Naive thymus-derived CD8-positive, alpha-beta T cell (primary cell): ENCODE measurements at places on chromosomes 2 and 18. TPM values are rescaled to one million over a fixed set of nuclear protein-coding genes. Genes with fewer than 3 reads are reported as not detected.

DNA sequence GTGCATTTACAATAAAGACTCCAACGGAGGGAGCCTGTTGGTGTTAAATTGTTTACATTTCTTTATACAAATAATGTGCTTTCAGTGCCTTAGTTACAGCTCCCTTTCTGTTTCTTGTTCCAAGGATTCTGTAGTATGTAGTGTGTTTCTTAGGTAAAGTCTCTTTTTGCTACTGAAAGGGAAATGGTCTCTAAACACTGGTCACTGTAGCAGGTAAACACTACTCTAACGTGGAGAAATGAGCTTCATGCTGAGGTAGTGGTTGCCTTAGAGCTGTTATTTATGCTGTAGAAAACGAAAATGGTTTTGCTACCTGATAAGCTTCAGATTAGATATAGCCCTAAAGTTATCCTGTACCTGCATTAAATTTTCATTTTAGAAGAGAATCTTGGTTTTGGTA lies 163.6 kb downstream of the CAPN13 start:
- no peak for DNase-seq

GRCh38 chr2:221211653-221212052 lies 360.5 kb downstream of the EPHA4 start:
- DNase-seq = no peak

- DNase-seq = no peak
These were observed 13.8 kb upstream of the SERTAD2 start for GRCh38 chr2:64667535-64667934.

CPSF3 gene
- total RNA-seq = 28.7 TPM

GRCh38 chr2:239359196-239359912 lies 41.5 kb downstream of the HDAC4 start:
- no peak for DNase-seq

DNA sequence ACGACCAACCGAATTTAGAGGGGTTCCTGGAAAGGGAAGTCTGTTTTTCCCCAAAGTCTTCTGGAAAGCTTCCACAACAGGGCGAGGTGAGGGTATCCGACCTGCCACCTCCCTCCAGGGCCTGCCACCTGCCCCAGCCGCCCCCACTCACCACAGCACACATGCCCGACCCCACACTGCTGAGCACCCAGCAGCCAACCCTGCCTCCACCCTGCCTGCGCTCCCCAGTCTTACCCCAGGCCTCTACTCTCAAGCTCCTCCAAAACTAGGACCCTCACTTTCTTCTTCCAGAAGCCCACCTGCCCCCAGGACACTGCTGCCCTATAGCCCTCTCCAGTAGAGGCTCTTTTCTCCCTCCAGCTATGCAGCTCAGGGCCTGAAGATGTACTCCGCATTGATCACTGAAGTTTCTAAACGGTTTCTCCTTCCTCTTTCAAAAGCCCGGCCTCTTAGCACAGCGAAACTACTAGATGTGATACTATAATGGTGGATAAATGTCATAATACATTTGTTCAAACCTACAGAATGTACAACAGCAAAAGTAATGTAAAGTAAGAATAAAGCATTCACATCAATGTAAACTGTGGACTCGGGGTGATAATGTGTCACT lies 128.8 kb upstream of the SLC1A4 start:
- no peak for DNase-seq

DNA sequence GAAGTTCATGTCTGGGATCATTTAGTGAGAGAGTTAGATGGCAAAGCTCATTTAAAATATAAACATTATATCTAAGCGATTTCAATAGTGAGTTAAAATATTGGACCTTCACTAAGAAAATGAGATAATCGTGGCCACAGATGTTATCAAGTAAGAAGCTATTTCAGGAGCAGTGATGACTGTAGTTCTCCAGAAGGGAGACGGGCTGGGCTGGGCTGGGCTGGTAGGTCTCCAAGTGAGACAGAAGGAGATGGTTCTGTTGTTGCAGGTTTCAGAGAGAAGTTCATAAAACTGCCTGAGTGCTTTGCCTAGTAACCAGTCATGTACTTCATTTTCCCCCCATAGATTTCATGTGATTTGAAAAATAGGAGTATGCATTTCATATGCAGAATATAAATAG lies 130.1 kb upstream of the DAPL1 start:
- DNase-seq = no peak

- no peak for DNase-seq
These were observed 78.1 kb downstream of the ZDBF2 start for GRCh38 chr2:206352571-206352970.

DNA sequence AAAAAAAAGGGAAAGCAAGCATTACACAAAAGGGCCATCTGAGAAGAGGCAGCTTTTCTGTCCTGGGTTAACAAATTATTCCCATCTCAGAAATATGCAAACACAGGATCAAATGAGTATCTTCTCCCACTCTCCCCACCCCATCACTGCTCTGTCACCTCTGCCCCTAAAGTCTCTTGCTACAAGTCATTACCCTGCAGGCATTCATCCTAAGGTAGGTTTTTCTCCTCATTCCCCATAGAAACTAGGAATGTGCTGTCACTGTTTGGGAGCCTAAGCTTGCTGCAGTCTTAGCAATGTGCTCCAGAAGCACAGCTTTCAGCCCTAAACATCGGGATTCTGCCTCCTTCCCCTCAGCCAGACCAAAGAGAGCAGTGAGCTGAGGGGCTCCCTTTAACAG lies 3.6 kb downstream of the LRRTM1 start:
- DNase-seq = no peak

DNA sequence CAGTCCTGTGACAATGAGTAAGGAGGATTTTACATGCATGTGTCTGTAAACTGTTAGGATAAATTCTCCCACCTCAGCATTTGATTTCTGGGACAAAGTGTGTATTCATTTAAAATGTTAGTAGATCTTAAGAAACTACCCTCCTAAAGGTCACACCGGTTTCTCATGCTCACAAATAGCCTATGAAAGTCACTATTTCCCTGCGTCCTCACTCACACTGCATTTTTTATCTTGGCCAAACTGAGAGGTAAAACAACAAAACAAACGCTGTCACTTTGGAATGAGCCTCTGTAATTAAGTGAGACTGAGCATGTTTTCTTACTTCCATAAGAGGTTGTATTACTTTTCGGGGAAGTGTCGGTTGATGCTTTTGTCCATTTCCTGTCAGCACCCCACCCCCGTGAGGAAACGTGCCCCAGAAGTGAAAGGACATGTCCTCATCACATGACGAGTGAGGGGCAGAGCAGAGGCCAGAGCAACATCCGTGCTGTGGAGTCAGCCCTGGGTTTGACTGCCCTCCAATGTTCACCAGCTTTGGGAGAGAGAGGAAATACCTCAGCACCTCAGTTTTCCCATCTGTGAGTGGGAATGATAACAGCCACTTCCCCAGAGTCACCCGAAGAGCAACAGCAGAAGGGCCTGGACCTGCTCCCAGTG lies 3.1 kb downstream of the GYPC start:
- peak; percentile 48 for DNase-seq

- DNase-seq = no peak
These were observed 33.1 kb downstream of the SS18 start for GRCh38 chr18:26057344-26057773.

SKA1 gene
- total RNA-seq = 0.31 TPM

SERPINB13 gene
- not detected for total RNA-seq

DNA sequence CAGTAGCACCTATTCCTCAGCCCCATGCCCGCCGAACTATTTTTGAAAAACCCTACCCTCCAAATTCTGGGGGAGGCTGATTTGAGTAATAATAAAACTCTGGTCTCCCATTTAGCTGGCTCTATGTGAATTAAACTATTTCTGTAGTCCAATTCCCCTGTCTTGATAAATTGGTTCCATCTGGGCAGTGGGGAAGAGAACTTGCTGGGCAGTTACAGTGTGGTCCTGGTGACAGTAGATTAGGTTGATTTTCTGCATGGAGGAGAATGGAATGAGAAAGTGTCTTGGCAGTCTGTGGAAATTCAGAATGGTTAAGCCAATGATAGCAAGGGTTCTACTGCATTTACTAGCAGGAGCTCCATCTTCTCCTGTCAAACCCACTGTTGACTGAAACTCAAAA lies 95.0 kb downstream of the SPP2 start:
- no peak for DNase-seq

DNA sequence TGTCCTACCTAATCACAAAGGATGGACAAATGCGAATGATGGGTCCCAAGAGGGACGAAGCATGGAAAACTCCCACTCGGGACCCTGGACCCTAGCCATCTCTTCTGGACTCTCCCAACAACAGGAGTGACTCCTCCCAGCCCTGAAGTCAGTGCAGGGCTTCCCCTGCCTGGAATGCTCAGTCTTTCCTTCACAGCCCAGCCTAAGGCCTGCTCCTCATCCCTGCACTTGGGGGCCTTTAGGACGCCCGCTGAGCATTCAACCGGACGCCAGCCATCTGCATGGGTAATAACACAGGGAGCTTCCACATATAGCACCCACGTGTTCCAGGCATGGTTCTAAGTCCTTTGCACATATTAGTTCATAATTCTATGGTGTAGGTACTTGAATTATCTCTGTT lies 237.5 kb downstream of the KLHL29 start:
- no peak for DNase-seq

- peak; percentile 98 for DNase-seq
These were observed at the start of gene EHBP1 for GRCh38 chr2:62705007-62705829. EHBP1 (plus strand) TSS chr2:62705713; CDS start chr2:62707192, 1,479 bp downstream.

C2orf78 gene
- not detected for total RNA-seq

DNA sequence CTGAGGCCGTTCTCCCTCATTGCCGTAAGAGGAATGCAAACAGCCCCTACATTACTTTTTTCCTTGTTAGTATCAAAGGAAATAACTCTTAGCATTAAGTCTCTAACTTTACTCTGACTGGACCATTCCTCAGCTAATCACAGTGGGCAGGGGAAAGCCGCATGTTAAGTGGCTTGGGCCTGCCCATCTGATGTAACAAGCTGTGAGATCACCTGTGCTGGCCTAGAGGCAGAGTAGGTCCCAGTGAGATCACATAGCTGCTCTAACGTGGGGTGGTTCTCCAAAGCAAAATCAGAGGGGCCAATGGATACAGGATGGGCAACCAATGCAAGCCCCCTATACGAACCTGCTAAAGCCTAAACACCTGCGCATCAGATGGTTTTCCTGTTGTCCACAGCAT lies 5.9 kb upstream of the MOCOS start:
- no peak for DNase-seq

DNA sequence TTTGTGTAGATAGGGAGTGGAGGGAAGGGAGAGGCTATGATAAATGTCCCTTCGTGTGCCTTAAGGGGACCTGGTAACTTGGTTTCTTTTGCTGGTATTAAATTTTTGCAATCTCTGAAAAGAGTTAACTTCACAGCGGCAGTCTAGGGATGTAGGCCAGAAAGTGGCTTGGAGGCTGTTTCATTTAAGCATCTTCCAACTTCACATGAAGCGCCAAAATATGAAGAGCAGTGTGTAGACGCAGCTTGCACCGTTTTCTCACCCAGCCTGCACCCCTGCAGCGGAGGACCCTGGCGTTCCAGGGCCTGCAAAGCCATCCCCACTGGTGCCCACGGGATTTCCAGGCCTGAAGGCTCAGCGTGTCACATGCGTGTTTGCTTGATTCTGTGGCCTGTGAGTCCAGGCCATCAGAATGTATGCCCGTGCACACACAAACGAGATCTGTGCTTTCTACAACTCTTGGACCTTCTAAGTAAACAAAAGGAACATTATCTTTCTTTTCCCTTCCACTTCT lies 87.2 kb upstream of the EPB41L3 start:
- DNase-seq = no peak

- DNase-seq = no peak
These were observed 4.2 kb upstream of the GRB14 start for GRCh38 chr2:164625378-164625971.

NEU4 gene
- not detected for total RNA-seq

UGT1A8 gene
- total RNA-seq = not detected

- DNase-seq = no peak
These were observed 533.4 kb upstream of the ID2 start for GRCh38 chr2:8148260-8149006.

DNA sequence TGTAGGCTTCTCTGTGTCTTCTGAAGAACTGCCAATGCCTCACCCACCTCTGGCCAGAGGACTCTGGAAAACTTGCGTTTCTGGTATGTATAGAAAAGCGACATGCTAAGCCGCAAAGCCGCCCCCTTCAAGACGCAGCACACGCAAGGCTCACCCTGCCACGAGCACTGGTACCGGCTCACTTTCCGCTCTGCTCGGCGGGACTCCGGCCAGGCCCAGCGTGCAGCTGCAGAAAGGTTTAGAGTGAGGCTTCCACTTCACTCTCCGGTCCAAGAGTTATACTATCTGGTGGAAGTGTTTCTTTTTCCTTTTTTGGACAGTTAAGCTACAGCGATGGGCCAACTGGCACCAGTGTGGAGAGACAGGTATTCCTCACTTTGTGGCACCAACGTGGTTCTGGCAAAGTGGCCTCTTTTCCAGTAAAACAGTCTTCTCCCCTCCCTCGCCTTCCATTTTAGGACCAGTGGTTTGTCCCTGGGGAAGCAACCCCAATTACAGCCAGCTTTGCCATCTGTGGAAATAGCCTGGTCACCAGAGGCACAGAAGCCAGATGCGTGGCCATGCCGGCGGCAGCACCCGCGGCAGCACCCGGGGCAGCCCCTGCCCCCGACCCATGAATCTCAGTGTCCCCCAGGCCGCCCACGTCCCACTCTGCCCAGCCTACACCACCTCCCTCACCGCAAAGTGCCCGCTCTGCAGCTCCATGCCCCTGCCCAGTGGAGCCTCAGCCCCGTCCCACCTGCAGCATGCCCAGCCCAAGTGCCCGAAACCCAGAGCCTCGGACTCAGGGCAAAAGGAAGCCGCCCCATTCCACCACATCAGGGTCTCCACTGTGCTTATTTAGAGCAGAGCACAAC lies 91.6 kb upstream of the CTDP1 start:
- no peak for DNase-seq

DPYSL5 gene
- not detected for total RNA-seq

GRCh38 chr2:221467610-221468009 lies 104.5 kb downstream of the EPHA4 start:
- no peak for DNase-seq

G6PC2 gene
- not detected for total RNA-seq

OR6B2 gene
- total RNA-seq = not detected

DNA sequence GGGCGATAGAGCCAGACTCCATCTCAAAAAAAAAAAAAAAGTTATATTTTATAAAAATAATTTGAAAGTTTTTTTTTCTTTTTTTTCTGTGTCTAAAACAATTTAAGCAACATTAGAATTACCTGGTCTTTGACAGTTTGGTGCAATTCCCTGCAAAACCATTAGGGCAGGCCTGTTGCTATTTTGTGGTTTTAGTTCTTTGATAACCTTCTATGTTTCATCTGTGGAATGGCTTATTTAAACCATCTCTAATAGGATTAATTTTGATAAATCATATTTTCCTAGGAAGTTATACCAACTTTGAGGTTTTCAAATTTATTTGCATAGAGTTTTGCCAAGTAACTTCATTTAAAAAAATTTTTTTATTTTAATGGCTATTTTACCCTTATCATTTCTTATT lies 141.2 kb upstream of the TWIST2 start:
- DNase-seq = no peak

HSBP1L1 gene
- 54.5 TPM for total RNA-seq

GNLY gene
- total RNA-seq = 7.3 TPM
